ENCODE measurements at places on chromosomes 1 and 21. TPM values are rescaled to one million over a fixed set of nuclear protein-coding genes. Genes with fewer than 3 reads are reported as not detected.

MAGI3 gene
- 6.7 TPM for total RNA-seq

SMIM11 gene
- 4.7 TPM for total RNA-seq

RGS16 gene
- total RNA-seq, result 16.3 TPM

SELP gene
- total RNA-seq, result 1.4 TPM

SMIM1 gene
- total RNA-seq, result 2.6 TPM

All from CD4-positive, alpha-beta T cell (primary cell).